ENCODE measurements at places on chromosomes 16 and 17. TPM values are rescaled to one million over a fixed set of nuclear protein-coding genes. Genes with fewer than 3 reads are reported as not detected.

Gene ITGAE
- total RNA-seq = 13.0 TPM

Gene KRTAP1-1
- not detected for total RNA-seq

Gene VASN
- 0.56 TPM for total RNA-seq

Gene PITPNM3
- 0.49 TPM for total RNA-seq

Gene MTHFSD
- total RNA-seq = 35.0 TPM

Gene TMEM238L
- total RNA-seq = not detected

Gene ATXN1L
- total RNA-seq = 28.5 TPM

Gene HBA2
- total RNA-seq = not detected

GRCh38 chr16:27350006-27350405 lies 36.2 kb downstream of the IL4R start:
- H3K27ac ChIP-seq = no peak overlapping the region
- H3K36me3 ChIP-seq = peaks cover 28% of the 10 kb centered on the region
- H3K27me3 ChIP-seq = no peaks in the 10 kb centered on the region
- H3K4me3 ChIP-seq = no peak overlapping the region

- no peaks in the 10 kb centered on the region for H3K4me1 ChIP-seq
- peaks cover 11% of the 10 kb centered on the region for H3K27me3 ChIP-seq
- peak; percentile 30 for DNase-seq
Observed at GRCh38 chr17:58666858-58667267, 25.0 kb downstream of the TEX14 start.

GRCh38 chr17:17269926-17270773 lies 10.9 kb downstream of the COPS3 start:
- no peaks in the 10 kb centered on the region for H3K27me3 ChIP-seq
- H3K36me3 ChIP-seq = peaks cover 56% of the 10 kb centered on the region
- peak; percentile 23 for DNase-seq
- H3K4me3 ChIP-seq = no peak overlapping the region
- H3K27ac ChIP-seq = no peak overlapping the region

DNA sequence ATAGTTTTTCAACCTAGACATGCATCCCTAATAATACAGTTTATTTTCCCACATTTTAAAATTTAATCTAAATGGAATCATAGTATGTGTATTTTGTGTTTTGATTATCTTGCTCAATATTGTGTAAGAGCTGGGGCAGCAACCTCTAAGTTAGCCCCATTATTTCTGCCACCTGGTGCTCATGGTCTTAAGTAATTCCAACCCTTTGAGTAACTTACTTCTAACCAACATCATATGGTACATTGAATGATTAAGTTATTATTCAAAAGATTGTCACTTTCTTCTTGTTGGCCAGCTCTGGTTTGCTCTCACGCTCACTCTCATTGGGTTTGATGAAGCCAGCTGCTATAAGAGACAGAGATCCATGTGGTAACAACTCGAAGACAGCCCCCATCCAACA lies 3.9 kb upstream of the KRTAP4-3 start:
- H3K4me1 ChIP-seq = no peaks in the 10 kb centered on the region
- H3K27ac ChIP-seq = no peak overlapping the region
- DNase-seq = no peak
- H3K27me3 ChIP-seq = peaks cover 3% of the 10 kb centered on the region
- no peaks in the 10 kb centered on the region for H3K36me3 ChIP-seq
- no peak overlapping the region for H3K4me3 ChIP-seq

- no peaks in the 10 kb centered on the region for H3K4me1 ChIP-seq
- H3K4me3 ChIP-seq = no peak overlapping the region
- H3K36me3 ChIP-seq = no peaks in the 10 kb centered on the region
- no peaks in the 10 kb centered on the region for H3K27me3 ChIP-seq
Observed at GRCh38 chr16:51987519-51987918, 559.4 kb downstream of the TOX3 start.

DNA sequence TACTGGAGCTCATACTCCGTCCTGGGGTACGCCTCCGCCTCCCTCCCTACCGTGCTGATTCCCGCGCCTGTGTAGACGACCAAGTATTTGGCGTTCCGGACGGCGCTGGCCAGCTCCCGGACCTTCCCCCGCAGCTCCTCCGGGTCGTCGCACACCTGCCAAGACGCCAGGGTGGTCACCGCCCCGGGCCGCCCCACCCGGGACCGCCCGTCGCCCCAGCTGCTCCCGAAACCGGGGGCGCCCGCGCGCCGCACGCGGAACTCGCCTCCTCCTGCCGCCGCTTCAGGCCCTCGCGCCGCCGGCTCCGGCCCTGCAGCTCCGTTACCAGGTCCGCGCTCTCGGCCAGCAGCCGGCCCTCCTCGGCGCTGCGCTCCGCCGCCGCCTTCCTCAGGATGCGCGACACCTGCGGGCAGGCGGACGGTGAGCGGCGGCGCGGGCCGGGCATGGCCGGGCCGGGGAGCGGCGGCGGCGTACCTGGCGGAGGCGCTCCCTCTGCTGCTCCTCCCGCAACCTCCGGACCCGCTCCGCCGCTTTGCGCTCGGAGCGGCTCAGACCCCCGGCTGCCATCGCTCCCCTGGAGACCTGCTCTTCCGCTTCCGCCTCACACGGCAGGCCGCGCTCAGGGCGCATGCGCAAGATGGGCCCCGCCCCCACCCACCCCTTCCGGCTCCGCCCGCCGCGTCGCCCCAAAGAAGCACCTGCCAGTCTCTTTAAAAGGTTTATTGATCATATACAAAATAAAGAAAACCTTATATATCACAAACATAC lies at the start of gene SIRT7:
SIRT7 (minus strand) TSS at position 612 of the 768 bp plus-strand sequence; CDS start at position 567, 45 bp downstream.
- peak; percentile 80 for DNase-seq
- peaks cover 12% of the 10 kb centered on the region for H3K4me1 ChIP-seq
- no peaks in the 10 kb centered on the region for H3K27me3 ChIP-seq
- peak within 1 kb of the TSS; percentile 63 for H3K27ac ChIP-seq
- peak within 1 kb of the TSS; percentile 61 for H3K4me3 ChIP-seq

DNA sequence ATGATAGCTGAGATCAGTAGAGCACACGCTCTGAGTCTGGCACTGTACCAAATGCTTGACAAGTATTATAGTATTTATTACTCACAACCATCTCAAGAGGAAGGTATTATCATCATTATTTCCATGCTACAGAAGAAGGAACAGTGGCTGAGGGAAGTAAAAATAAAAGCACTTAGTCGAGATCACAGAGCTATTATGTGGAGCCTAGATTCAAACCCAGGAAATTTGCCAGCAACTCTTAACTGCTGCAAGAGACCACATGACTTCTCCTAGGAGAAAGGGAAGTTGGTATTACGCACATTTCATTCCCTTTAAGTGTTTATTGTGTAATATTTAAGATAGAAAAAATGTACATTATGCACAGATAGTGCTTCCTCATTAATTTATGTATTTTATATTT lies 1.0 kb upstream of the RHOT1 start:
- H3K36me3 ChIP-seq = no peaks in the 10 kb centered on the region
- H3K4me1 ChIP-seq = peaks cover 29% of the 10 kb centered on the region
- H3K27ac ChIP-seq = no peak overlapping the region
- no peaks in the 10 kb centered on the region for H3K27me3 ChIP-seq
- no peak overlapping the region for H3K4me3 ChIP-seq
- DNase-seq = peak; percentile 14

DNA sequence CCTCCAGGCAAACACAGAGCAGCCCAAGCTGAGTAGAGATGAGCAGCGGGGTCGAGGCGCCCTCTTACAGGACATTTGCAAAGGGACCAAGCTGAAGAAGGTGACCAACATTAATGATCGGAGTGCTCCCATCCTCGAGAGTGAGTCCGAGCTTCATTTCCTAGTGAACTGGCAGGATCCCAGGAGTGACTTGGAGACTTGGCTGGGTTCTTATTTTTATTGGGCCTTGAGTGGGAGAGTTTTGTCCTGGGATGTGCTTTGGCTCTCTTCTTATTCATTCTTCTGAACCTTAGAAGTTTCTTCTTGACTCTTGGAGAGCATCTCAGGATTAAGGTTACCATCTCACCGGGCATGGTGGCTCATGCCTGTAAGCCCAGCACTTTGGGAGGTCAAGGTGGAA lies 27.2 kb upstream of the CDC6 start:
- no peaks in the 10 kb centered on the region for H3K4me1 ChIP-seq
- DNase-seq = no peak
- peaks cover 76% of the 10 kb centered on the region for H3K36me3 ChIP-seq
- no peak overlapping the region for H3K27ac ChIP-seq
- no peak overlapping the region for H3K4me3 ChIP-seq

GRCh38 chr17:35717475-35717874 lies 14.0 kb upstream of the RASL10B start:
- DNase-seq = no peak
- H3K27me3 ChIP-seq = no peaks in the 10 kb centered on the region
- H3K4me1 ChIP-seq = peaks cover 6% of the 10 kb centered on the region

GRCh38 chr17:74070374-74070773 lies 133.1 kb upstream of the RPL38 start:
- no peak overlapping the region for H3K4me3 ChIP-seq
- H3K27ac ChIP-seq = no peak overlapping the region
- no peaks in the 10 kb centered on the region for H3K4me1 ChIP-seq
- no peaks in the 10 kb centered on the region for H3K27me3 ChIP-seq

DNA sequence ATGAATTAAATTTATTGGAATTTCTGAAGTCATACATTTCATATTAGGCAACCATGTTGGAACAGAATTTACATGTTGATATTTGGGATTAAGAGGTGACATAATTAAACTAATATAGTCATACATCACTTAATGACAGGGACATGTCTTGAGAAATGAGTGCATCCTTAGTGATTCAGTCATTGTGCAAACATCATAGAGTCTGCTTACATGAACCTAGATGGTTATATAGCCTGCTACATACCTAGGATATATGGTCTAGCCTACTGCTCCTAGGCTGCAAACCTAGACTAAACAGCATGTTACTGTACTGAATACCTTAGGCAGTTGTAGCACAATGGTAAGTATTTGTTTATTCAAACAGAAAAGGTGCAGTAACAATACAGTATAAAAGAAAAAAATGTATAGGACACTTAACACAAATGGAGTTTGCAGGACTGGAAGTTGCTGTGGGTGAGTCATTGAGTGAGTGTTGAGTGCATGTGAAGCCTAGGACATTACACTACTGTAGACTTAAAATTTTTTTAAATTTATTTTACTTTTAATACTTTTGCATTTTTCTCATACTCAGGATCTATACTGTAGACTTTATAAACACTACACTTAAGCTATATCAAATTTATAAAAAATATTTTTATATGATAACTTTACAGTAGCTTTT lies 85.6 kb downstream of the OMG start:
- H3K4me1 ChIP-seq = no peaks in the 10 kb centered on the region
- no peak for DNase-seq
- no peaks in the 10 kb centered on the region for H3K27me3 ChIP-seq
- H3K27ac ChIP-seq = no peak overlapping the region
- no peak overlapping the region for H3K4me3 ChIP-seq

GRCh38 chr17:17545984-17546383 lies 45.5 kb downstream of the PEMT start:
- DNase-seq = no peak
- no peak overlapping the region for H3K27ac ChIP-seq
- no peaks in the 10 kb centered on the region for H3K4me1 ChIP-seq
- no peaks in the 10 kb centered on the region for H3K27me3 ChIP-seq

GRCh38 chr17:74260525-74260850 lies 13.5 kb upstream of the DNAI2 start:
- no peak overlapping the region for H3K27ac ChIP-seq
- peaks cover 7% of the 10 kb centered on the region for H3K36me3 ChIP-seq
- no peaks in the 10 kb centered on the region for H3K4me1 ChIP-seq
- H3K4me3 ChIP-seq = no peak overlapping the region

GRCh38 chr17:7824021-7824924 lies 9.7 kb upstream of the KDM6B start:
- no peak overlapping the region for H3K27ac ChIP-seq
- no peak for DNase-seq
- H3K36me3 ChIP-seq = no peaks in the 10 kb centered on the region
- no peaks in the 10 kb centered on the region for H3K4me1 ChIP-seq
- H3K27me3 ChIP-seq = no peaks in the 10 kb centered on the region
